ENCODE measurements at places on chromosomes 5 and 9.

- no peak for DNase-seq
These were observed 57.2 kb downstream of the MEF2C start for GRCh38 chr5:88825584-88826315.

- DNase-seq, result no peak
These were observed 369.1 kb upstream of the DAP start for GRCh38 chr5:11130131-11130530.

DNA sequence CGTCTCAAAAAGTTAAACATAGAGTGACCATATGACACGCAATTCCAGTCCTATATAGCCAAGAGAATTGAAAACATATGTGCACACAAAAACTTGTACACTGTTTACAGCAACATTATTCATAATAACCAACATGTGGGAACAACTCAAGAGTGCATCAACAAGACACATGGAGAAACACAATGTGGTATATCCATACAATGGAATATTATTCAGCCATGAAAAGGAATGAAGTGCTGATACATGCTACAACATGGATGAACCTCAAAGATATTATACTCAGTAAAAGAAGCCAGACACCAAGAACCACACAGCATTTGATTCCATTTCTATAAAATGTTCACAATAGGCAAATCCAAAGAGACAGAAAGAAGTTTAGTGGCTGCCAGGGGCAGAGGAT, 317.0 kb downstream of the NSG2 start:
- DNase-seq, result no peak

GRCh38 chr5:153122403-153122802, 368.1 kb upstream of the GRIA1 start:
- no peak for DNase-seq

GRCh38 chr9:137876269-137876668, 1.3 kb upstream of the CACNA1B start:
- no peak for DNase-seq

DNA sequence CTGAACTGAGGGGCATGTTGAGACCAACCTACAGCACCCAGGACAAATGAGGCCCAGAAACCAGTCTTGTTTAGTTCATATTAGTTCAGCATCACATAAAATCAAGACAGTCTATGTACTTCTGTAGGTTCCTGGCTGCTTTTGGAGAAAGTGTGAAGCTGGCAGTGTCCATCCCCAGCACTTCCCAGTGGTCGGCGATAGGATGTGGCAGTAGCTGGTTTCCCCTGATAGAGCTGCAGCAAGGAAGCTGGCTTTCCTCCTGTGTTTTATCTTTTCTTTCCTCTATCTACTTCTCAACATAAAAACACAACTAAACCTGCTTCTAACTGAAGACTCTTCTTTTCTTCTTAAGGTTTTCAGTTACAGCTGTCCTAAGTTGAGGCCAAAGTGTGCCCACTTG, 43.0 kb upstream of the SLC46A2 start:
- no peak for DNase-seq

DNA sequence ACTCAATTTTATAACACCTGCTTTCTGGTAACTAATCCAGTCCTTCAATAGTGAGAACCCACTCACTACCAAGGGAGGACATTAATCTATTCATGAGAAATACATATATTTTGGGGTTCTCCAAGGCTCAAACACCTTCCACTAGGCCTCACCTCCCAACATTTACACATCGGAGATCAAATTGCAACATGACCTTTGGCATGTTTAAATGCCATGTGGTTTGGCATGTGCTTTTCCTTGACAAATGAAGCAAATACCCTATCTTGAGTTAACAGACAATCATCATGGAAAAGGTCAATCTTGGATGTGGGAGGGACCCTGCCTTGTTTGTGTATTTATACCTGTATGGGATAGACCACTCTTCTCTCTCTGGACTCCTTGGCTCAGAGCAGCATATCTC, 21.9 kb upstream of the SPINK14 start:
- DNase-seq, result no peak

- DNase-seq, result no peak
These were observed 237.7 kb upstream of the RASA1 start for GRCh38 chr5:87029951-87030350.

DNA sequence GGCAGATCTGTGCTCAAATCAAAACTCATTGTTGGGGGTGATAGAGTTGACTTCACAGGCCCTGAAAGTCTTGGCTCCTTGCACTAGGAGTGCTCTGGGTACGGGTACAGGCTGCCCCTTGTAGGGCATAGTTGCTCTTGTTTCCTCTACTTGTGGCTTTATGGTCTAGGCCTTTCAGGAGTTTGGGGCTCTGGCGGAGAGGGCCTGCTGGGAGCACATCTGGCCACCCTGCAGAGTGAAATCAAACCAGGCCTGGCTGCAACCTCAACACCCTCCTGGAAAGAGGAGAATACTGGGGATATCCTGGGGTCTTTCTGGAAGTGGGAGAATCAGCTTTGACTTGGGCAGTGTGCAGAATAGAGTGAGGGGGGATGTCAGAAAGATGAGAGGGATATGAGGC, 1.5 kb downstream of the TGFBI start:
- no peak for DNase-seq

DNA sequence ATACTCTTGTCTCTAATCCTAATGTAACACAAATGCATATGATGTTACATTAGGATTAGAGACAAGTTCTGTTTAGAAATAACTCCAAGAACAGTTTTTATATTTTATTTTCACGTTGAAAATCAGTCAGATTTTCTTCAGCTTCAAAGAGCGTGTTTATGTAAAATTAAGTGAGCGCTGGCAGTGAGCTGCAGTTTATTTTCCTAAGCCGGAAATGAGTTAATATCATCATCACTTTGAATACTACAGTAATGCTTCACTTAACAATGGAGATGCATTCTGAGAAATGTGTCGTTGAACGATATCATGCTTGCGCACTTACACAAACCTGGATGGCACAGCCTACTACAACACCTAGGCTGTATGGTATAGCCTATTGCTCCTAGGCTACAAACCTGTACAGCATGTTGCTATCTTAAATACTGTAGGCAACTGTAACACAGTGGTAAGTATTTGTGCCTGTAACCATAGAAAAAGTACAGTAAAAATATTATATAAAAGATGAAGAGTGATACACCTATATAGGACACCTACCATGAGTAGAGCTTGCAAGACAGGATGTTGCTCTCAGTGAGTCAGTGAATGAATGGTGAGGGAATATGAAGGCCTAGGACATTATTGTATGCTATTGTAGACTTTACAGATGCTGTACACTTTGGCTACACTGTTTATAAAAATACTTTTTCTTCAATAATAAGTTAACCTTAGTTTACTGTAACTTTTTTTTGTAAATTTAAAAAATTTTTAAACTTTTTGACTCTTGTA, 65.9 kb upstream of the C5orf46 start:
- DNase-seq, result no peak
